Activated CD4-positive, alpha-beta T cell treated with anti-CD3 and anti-CD28 coated beads for 24 hours (primary cell): ENCODE measurements at places on chromosomes 5 and 9.

DNA sequence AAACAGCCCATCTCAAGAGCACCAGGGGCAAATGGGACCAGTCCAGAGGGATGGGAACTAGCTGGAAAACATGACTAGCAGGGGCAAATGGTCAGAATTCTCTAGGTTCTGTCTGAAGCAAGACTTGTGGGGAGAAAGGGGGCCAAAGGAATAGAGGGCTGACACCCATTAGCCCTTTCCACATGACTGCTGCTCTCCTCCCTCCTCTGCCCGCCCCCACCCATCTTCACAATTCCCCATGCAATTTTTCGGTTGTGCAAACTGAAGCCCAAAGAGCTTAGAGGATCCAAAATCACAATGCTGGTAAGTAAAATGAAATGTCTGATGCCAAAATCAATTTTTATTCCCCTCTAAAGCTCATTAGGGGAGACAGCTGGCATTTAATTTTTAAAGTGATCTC is 207.1 kb downstream of the DCP2 start:
- no peak for DNase-seq

GRCh38 chr5:61322738-61323725 is 9.0 kb upstream of the ZSWIM6 start:
- no peak for DNase-seq

DNA sequence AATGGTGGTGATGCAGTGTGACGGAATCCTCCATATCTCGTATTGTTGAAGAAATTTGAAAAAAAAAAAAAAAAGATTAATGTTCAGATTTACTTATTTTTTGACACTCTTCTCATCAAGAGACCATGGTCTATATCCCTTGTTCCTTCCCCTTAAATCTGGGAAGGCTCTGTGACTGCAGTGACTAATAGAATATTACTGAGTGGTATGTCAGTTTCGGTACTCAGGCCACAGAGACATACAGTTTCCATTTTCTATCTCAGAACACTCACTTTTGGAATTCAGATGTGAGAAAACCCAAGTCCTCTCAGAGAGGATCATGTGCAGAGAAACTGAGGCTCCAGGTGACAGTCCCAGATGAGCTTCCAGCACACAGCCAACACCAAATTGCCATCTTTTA is 1193.5 kb downstream of the DTWD2 start:
- DNase-seq = no peak

GRCh38 chr9:35658968-35659220 is 802 bp downstream of the CCDC107 start:
- no peak for DNase-seq
